ENCODE measurements at places on chromosomes 1 and 21. TPM values are rescaled to one million over a fixed set of nuclear protein-coding genes. Genes with fewer than 3 reads are reported as not detected.
A peak's percentile ranks its signal among the peaks of the same experiment; 100 is the strongest.

GRCh38 chr1:11397151-11397901, 81.6 kb upstream of the DISP3 start:
- DNase-seq = no peak
- no peak overlapping the region for H3K27ac ChIP-seq
- no peaks in the 10 kb centered on the region for H3K36me3 ChIP-seq
- no peak overlapping the region for H3K4me3 ChIP-seq
- H3K4me1 ChIP-seq = no peaks in the 10 kb centered on the region

The RPRD2 gene
- total RNA-seq = 13.7 TPM

DNA sequence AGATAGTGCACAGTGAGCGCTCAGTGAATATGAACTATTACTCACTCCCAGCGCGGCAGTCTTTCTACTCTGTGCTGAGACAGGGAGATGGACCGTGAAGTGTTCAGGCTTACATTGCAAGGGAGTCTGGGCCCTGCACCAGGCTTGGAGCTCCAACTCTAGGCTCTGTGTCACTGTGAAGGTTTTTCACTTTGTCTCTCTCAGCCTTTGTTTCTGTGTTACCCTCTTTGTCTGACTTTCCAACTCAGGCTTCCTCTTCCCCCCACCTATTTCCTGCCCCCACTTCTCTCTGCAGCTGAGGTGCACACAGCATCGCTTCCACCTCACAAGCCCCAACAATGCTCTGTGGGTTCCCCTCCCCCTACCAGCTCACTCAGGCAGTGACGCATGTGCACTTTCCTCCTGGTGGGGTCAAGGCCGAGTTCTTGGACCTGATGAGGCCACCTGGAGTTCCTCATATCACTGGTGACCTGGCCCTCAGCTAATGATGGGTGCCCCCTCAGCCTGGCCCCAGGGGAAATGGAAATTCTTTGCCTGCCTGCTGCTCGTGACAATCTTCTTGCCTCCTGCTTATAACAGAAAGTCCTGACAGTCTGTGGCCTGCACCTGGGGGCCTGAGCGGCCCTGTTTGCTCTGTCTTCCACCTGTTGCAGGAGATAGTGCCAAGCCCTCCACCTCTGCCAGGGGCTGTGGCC, 1.1 kb upstream of the LCK start:
- DNase-seq = peak; percentile 73
- H3K27ac ChIP-seq = no peak overlapping the region
- H3K36me3 ChIP-seq = no peaks in the 10 kb centered on the region
- H3K4me3 ChIP-seq = no peak overlapping the region
- no peaks in the 10 kb centered on the region for H3K27me3 ChIP-seq

DNA sequence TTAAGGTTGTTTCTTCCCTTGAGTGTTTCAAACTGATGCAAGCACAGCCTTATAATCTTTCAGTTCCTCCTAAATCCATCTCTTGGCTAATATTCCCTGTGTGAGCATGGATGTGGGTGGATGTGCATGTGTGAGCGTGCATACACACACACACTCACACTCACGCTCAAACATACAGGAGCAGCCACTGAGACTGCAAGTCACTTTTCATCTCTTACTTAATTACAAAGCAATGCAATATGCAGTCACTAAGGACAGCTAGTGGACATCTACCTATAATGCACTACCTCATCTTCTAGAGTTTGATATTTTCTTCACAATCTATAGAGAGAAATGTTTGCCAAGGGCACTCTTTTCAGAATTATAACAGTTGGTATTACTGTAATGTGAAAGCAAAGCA, 1.4 kb downstream of the ESRRG start:
- H3K4me3 ChIP-seq = no peak overlapping the region
- no peak overlapping the region for H3K27ac ChIP-seq
- no peaks in the 10 kb centered on the region for H3K4me1 ChIP-seq
- no peaks in the 10 kb centered on the region for H3K36me3 ChIP-seq

GRCh38 chr21:37665230-37666024, 250.8 kb downstream of the KCNJ6 start:
- H3K4me3 ChIP-seq = no peak overlapping the region
- H3K27ac ChIP-seq = no peak overlapping the region
- H3K36me3 ChIP-seq = no peaks in the 10 kb centered on the region

DNA sequence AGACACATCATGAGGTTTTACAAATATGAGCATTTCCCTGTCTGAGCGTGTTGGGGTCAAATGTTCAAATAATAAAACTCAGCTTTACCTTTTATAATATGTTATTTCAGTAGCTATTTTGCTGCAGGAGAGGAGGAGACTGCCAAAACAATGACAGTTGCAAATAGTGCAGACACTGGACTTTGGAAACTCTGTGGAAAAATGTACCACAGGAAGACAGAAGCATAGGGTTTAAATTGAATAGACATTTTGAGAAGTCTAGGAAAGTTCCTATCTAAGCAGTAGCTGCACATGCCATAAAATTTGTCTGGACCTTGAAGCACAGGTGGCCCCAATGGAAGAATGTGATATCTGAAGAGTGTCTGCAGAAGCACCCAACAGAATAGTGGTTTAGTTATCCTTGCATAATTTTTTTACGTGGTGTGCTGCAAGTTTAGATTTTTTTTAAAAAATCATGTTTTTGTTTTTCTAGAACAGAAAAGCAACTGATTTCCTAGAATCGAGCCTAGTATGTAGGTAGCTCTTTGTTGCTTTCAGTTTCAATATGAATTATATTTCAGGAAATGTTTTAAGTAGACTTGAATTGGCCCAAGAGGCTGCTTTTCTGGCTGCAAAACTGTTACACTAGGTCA, 14.0 kb upstream of the GBP5 start:
- H3K27me3 ChIP-seq = no peaks in the 10 kb centered on the region
- no peaks in the 10 kb centered on the region for H3K36me3 ChIP-seq
- DNase-seq = no peak
- peak overlapping the region; percentile 35 for H3K4me3 ChIP-seq
- H3K4me1 ChIP-seq = no peaks in the 10 kb centered on the region

The PLPPR4 gene
- total RNA-seq = 7.2 TPM

The FHAD1 gene
- not detected for total RNA-seq

DNA sequence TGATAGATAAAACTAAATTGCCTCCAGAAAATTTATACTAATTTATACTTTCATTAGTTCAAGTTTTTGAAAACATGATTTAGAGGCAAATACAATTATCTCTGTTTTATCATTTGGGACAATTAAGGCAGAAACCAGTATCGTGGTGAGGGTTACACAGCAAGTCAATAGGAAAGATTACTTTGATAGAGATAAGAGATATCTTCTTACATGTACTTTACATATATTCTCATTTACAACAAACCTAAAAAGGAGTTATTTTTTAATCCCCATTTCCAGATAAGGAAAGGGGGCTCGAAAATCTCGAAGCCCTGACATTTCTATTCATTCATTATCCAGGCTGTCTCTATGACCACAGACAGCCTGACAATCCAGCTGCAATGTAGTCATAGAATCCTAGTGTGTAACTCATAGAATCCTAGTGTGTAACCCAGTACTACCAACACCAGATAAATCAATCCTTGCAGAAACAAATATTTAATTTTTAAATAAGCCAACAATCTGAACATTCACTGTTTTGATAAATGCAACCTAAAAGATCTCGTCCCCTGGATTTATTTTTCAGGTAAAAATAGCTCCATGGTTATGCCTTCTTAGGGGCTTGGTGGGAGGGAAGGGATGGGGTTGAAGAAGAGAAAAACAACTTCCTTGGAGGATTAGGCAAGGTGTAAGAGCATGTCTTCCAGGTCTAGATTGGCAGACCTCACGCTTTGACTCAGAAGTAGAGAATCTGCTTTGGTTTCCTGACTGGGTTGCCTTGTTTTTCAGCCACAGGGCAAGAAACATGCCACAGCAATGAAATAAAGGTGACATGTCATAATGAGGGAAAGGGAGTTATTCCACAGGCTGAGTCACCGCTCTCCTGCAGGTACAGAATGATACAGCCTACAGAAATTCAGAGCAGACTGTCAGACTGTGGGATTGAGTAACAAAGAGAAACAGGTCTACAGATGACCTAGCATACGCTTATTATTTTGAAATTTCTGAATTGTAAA, 45.6 kb downstream of the IRF2BP2 start:
- no peaks in the 10 kb centered on the region for H3K36me3 ChIP-seq
- H3K27ac ChIP-seq = no peak overlapping the region
- H3K4me3 ChIP-seq = no peak overlapping the region
- peak; percentile 56 for DNase-seq
- no peaks in the 10 kb centered on the region for H3K27me3 ChIP-seq

- H3K36me3 ChIP-seq = no peaks in the 10 kb centered on the region
- H3K4me1 ChIP-seq = no peaks in the 10 kb centered on the region
- DNase-seq = no peak
- no peak overlapping the region for H3K27ac ChIP-seq
- no peak overlapping the region for H3K4me3 ChIP-seq
Measured at GRCh38 chr21:19440792-19441655, 1037.4 kb upstream of the TMPRSS15 start.

DNA sequence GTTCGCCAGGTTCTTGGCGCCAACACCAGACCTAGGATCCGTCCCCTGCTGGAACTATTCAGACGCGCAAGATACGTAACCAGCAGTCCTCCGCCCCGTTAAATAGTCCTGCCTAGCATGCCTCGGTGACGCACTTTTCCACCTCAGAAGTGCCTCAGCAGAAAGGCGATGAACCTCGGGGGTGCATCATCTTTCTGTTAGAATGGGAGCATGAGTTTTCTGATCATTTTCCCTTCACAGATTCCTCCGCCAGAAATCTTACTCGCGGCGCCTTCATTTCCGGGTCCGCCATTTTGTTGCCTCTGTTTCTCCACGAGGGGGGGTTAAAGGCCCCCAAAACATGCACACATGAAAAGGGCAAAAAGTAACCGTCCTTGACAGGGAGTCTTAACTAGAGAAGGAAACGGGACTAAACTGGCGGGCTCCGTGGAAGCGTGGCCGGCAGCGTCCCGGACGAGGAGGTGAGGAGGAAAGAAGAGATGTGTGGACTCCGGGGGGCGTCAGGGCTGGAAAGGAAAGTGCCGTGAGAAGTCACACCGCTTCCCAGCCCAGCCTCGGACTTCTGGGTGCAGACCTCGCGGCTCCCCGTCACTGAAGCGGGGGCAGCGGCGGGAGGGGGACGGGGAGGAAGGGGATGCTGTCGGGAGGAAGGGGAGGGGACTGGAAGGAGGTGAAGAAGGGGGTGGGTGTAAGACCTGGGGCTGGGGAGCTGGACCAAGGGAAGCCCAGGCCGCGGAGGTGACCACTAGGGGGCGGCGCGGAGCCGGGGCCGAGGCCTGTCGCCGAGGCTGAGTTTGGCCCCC, at the start of gene GABPB2:
Gene GABPB2, plus strand, starts transcription at position 288 of the 803 bp plus-strand sequence. CDS start 17,429 bp downstream, outside the sequence.
- peak within 1 kb of the TSS; percentile 58 for H3K4me3 ChIP-seq
- H3K36me3 ChIP-seq = no peaks in the 10 kb centered on the region
- H3K27ac ChIP-seq = peak within 1 kb of the TSS; percentile 98
- no peaks in the 10 kb centered on the region for H3K4me1 ChIP-seq

The CHIA gene
- total RNA-seq = not detected

- no peak overlapping the region for H3K4me3 ChIP-seq
- H3K4me1 ChIP-seq = no peaks in the 10 kb centered on the region
- no peak for DNase-seq
- H3K36me3 ChIP-seq = no peaks in the 10 kb centered on the region
- H3K27me3 ChIP-seq = no peaks in the 10 kb centered on the region
- H3K27ac ChIP-seq = no peak overlapping the region
Measured at GRCh38 chr1:4464478-4464877, 189.9 kb upstream of the AJAP1 start.

The CBR3 gene
- total RNA-seq = 59.2 TPM

The HAO2 gene
- total RNA-seq = not detected

DNA sequence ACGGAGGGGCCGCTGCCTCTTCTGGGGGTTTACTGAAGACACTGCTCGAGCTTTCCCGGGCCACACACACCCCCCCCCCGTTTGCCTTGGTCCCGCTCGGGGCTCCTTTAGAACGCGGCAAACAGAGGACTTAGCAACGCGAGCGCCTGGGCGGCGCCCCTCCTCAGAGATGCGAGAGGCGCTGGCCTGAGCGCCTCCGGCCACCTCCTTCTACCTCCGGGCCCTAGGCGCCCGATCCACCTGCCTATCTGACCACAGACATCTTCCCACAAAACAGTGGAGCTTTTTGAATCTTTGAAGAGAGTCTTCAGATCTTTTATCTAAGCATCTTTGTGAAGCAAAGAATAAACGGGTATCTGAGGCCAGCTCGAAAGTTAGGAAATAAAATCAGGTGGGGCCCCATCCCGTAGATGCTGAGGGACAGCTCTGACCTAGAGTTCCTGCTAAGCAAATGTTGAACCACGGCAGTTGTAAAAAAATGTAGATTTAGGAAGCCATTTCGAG, 436 bp upstream of the TTLL7 start:
- no peaks in the 10 kb centered on the region for H3K36me3 ChIP-seq
- peak overlapping the region; percentile 94 for H3K4me3 ChIP-seq
- no peaks in the 10 kb centered on the region for H3K27me3 ChIP-seq
- no peaks in the 10 kb centered on the region for H3K4me1 ChIP-seq

GRCh38 chr1:232662910-232663309, 33.0 kb upstream of the SIPA1L2 start:
- H3K27me3 ChIP-seq = no peaks in the 10 kb centered on the region
- H3K36me3 ChIP-seq = no peaks in the 10 kb centered on the region
- no peaks in the 10 kb centered on the region for H3K4me1 ChIP-seq

DNA sequence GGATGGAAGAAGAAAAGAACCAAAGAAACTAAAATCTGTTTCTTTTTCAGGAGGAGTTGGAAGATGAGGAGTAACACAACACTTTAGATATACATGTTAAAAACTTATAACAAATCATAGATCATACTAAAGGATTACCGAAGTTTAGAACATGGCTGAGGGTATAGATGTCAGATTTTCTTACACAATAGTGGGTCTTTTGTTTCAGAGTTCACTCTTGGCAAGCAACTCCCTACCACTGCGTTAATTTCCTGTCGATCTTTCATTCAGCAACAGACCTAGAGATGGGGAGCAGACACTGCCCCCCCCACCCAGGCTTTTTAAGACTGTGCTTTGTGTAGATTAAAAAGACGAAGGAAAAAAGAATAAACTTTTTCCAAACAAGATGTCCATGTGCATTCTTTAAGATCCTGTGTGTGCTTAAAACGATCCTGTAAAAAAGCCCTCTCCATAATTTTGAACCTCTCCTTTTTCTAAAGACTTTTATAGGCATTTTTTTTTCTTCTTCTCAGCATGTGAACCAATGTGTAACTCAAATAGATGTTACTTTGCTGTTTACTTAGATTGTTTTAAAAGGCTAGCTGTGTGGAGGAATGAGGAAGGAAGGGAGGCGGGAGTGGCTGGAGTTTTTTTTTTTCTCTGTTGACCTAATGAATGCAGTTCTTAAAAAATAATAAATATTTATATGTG, 50.4 kb downstream of the NFIA start:
- H3K27ac ChIP-seq = peak overlapping the region; percentile 76
- no peaks in the 10 kb centered on the region for H3K4me1 ChIP-seq
- no peak for DNase-seq
- no peaks in the 10 kb centered on the region for H3K27me3 ChIP-seq
- H3K36me3 ChIP-seq = no peaks in the 10 kb centered on the region

- no peak for DNase-seq
- H3K4me3 ChIP-seq = no peak overlapping the region
- H3K27ac ChIP-seq = no peak overlapping the region
- H3K4me1 ChIP-seq = no peaks in the 10 kb centered on the region
Measured at GRCh38 chr1:239558991-239559390, 172.6 kb downstream of the CHRM3 start.
